Esophagus mucosa (tissue), 1 donor: ENCODE measurements at places on chromosomes 6 and 20. TPM values are rescaled to one million over a fixed set of nuclear protein-coding genes. Genes with fewer than 3 reads are reported as not detected.
A peak's percentile ranks its signal among the peaks of the same experiment; 100 is the strongest.

DNA sequence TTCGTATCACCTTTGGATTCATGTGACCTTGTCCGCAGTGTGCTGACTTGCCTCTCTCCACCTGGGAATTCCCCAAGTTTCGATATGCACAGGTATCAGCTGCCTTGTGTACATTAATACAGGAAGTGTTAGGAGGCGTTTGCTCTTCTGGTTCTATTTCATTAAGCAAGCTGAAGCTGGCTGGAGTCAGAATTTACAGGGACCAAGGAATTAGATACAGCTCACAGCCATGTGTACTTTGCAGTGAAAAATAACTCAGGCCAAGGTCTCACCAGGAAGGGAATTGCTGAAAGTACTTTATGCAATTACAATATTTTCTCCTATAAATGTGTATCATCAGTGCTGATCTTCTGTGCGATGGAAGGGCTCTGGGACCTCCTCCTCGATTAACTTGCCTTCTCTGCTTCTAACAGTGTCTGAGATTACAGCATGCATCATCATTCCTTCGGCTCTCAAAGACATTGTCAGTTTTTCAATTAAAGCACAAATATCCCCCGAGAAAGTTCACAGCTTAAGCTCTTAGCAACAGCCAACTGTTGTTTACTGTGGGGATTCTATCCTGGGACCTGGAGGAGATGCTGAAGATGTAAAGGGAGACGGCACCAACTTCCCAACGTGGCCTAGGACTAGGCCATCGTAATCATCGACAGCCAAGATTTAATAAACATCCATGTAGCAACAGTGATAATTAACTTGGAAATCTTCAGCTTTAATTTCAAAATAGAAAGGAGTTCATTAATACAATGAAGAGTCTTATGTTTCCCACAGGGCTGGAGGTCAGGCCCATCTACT is 13.8 kb upstream of the TIAM2 start:
- ATAC-seq, result peak; percentile 66

DUSP15 gene
- total RNA-seq, result 0.64 TPM

SPATS1 gene
- total RNA-seq, result not detected

DNA sequence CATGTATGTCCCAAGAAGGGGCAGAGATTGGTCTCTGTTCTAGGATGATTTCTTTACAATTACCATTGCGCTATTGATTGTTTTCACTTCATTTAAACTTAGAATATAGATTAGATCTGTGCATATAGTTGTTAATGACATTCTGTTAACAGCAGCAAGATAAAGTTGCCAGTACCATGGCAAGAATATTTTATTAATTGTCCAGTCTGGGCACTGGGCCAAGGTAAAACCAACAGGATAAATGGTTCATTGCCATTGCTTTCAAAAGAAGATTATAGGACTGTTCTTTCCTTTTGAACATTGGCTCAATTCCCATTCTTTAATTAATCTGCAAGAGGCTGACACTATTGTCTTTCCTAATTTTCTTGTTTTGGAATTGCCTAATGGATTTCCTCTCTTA is 592.4 kb downstream of the RFPL4B start:
- no peak for ATAC-seq

DNA sequence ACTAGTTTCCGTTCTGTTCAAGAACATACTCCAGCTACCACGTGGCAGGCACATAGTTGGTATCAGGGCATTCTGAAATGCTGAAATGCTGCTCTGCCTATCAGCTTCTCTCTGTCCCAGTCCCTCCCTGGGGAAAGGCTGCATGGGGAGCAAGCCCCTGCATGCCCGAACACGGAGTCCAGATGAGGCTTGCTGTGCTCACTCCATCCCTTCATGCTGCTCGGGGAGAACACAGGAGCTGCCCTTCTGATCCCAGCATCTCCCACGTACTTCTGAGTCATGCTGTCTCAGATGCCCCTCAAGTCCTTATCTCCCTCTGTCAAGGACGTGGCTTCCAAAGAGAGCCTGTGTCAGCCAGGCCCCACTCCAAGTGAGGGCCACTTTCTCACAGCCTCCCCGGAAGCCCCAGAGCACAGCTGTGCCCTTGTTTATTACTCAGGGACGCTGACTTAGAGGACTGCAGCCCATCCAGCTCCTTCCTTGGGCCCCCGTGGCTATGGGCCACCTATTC is 29.4 kb downstream of the THBS2 start:
- ATAC-seq, result peak; percentile 87

CDC5L gene
- 9.9 TPM for total RNA-seq

DNA sequence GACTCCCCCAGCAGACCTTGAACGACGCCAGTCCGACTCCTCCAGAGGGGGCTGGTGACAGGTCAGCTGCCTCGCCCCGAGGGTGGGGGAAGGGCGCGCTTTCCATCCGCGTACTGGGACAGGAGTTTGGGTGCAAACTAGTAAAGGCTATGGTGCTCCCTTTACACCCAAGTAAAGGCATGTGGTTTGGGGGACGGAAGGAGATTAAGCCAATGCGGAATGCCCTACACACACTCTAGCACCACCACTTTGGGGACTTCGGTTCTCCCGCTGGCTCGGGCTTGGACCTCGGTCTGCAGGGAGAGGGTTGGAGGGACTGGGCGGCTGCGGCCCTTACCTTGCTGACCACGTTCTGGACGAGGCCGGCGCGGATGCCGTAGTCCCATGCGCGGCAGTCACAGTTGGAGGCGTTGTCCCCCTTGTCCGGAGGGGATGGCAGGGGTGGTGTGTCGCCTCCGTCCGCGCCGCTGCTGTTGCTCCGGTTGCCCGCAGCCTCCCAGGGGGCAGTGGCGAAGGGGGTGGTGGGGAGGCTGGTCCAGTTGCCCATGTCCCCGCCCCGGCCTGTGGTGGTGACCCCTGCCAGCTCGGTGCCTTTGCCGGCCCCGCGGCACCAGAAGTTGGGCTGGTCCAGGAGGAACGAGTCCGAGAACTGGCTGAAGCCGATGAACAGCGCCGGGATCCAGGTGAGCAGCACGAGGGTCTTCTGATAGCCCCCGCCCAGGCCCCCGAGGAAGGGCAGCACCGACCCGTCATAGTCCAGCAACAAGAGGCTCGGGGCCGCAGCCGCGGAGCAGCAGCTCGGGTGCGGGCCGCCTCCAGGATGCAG is 1.1 kb downstream of the SLC22A23 start:
- peak; percentile 3 for ATAC-seq

- ATAC-seq, result peak; percentile 32
Observed at GRCh38 chr6:33091957-33092356, 16.2 kb downstream of the HLA-DPB1 start.

HLA-DOA gene
- 1.4 TPM for total RNA-seq

NT5E gene
- 4.1 TPM for total RNA-seq

BNIP5 gene
- total RNA-seq, result not detected

DNA sequence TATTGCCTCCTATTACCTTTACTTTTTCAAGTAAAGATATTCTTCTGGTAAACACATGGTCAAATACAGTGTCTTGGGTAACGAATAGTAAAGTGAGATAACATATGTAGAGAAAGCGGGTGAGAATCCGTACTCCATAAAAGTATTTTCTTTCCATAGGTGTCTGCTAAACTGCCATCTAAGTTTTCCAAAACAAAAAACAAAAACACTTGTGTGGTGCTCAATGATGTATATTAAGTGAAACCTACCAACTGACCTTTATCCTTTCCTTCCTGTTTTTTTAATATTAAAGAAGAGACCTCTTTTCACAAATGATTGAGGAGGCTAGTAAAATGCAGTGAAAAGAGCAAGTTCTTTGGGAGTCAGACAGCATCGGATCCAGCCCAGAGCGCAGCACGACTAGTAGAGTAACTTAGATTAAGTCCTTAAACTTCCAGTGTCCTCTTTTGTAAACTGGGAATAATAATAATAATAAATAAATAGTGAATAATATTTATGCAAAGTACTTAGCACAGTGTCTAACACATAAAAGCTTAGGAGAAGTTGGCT is 437 bp upstream of the CDKAL1 start:
- ATAC-seq, result no peak

FAXC gene
- total RNA-seq, result 1.6 TPM

MYB gene
- total RNA-seq, result 1.3 TPM

OR2B6 gene
- not detected for total RNA-seq

DNA sequence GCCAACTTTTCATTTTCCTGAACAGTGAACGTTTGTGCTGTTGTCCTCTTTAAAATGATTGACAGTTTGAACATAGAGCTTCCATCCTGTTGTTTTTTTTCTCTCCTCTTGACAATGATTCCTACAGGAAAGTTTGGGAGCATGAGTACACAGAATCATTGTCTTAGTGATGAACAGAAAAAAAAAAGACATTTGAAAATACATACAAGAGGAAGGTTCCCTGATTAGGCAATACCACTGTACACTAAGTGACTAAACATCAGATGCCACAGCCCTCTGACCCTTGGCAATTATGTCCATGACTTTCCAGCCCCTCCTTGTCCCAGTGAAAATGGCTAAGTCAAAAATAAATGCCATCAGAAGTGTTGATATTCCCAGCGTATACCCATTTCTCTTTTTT is 71.5 kb downstream of the RTN4IP1 start:
- no peak for ATAC-seq

DNA sequence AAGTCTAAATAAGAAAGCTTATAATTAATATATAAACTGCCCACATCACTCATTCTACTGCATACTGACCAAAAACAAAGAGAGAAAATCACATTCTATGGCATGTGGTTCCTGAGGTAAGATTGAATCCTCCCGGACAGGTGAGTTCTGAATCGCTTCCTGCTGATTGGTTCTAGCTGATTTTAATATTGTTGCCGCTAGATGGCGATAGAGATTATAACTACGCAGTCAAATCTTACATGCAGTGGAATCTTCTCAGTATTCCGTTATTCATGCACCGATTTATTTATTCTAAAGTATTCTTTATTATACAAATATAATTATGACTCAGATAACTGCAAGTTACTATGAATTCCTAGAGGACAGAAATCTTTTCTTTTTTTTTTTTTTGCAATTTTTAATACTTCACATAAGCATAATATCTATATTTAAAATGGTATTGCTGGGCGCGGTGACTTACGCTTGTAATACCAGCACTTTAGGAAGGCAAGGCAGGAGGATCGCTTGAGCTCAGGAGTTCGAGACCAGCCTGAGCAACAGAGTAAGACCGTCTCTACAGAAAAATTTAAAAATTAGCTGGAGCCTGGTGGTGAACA is 24.2 kb upstream of the TMX4 start:
- ATAC-seq, result peak; percentile 70

- no peak for ATAC-seq
Observed at GRCh38 chr6:160190081-160190480, 68.5 kb downstream of the SLC22A1 start.

DNA sequence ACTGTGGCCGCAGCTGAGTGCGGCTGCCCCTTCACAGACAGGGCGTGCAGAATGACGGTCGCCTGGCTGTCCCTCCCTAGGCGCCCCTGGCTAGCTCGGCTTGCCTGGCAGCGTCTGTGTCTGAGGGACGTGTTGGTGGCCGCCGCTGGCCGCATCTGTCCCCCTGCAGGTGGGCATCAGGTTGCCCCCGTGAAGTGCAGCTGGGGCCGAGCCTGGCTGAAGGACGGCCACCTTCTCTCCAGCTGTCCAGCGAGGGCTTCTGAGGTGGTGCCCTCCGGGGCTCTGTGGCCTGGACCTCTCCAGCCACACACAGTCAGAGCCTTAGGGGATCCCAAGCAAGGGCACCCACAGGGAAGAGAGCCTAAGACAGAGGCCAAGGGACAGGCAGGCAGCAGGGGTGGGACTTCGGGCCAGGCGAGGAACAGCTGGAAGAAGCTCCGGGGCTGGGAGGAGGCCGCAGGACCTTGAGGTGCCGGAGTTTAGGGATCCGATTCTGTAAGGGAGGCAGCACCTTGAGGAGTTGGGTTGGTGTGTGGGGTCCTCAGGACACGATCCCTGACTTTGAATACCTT is 89.0 kb upstream of the EPB41L1 start:
- ATAC-seq, result peak; percentile 1

WFDC2 gene
- total RNA-seq, result 37.9 TPM

KCNS1 gene
- total RNA-seq, result 0.40 TPM

FAM217B gene
- total RNA-seq, result 11.0 TPM

SUMO4 gene
- total RNA-seq, result 1.1 TPM

- ATAC-seq, result no peak
Observed at GRCh38 chr20:50067461-50067860, 45.5 kb downstream of the UBE2V1 start.
